ENCODE measurements at places on chromosomes 5 and 9.

DNA sequence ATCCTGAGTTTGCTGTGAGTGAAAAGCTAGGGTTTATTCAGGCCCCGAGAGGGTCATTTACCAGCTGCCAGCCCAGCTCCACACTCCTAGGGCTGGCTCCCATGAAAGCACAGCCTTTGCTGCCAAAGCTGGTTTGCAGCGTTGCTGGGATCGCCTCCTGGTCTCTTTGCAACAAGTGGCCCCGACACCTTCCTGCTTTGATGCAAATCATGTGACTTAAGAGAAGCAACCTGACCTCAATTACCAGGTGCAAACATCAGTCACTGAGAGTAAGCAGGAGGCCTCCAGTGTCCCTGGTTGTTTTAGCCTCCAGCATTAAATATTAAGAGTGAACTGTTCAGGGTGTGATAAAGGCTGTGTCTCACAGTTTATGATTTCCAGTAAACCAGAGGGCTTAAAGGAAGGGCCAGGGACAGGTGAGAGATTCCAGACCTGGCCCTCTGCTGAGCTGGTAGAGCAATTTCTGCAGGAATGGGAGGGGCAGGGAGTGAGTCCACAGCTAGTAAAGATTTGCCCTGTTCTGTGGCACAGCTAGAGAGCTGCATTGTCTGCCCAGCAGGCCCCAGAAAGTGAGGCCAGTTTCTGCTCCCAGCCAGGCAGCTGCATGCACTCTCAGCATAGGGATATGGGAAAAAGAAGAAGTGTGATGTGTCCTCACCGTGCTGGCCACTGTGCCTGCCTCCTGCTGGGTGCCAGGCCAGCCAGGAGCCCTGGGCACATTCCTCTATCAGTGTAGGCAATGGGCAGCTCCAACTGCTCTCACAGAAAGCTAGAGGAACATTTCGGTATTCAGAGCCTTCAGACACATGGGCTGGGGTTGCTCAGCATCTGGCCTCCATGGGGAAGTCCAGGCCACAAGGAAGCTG is 58.0 kb downstream of the SLC22A5 start:
- DNase-seq, result peak; percentile 75

- DNase-seq, result no peak
These were observed 294.3 kb downstream of the EPB41L4A start for GRCh38 chr5:112124788-112125187.

- DNase-seq, result peak; percentile 80
These were observed 2.1 kb downstream of the GPR150 start for GRCh38 chr5:95621839-95622629.

- DNase-seq, result peak; percentile 24
These were observed 7.1 kb upstream of the IFNA6 start for GRCh38 chr9:21357479-21358460.

DNA sequence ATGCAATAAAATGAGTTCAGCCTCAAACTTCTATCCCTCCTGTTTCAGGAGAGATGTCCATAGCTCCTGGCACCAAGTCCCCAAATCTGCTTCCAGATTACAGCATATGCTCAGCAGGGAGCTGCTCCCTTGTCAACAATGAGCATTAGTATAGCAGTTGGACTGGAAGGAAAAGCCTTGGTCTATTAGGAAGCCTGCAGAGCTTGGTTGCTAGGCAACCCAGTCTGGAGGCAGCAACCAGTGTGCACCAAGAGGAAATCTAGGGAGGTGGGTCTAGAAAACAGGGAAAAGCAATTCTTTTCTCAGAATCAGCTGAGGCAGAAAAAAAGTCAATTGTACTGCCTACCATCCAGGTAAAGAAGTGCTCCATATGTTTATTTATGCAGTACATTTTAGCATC is 229.5 kb upstream of the NMUR2 start:
- DNase-seq, result no peak

GRCh38 chr5:4255441-4255840 is 659.8 kb downstream of the IRX1 start:
- no peak for DNase-seq

GRCh38 chr5:131274326-131275063 is 10.6 kb downstream of the CDC42SE2 start:
- DNase-seq, result no peak

GRCh38 chr9:101625876-101626275 is 31.1 kb upstream of the PPP3R2 start:
- no peak for DNase-seq

Measured in CD4-positive, alpha-beta memory T cell (primary cell).